Stimulated activated CD8-positive, alpha-beta memory T cell treated with anti-CD3 and anti-CD28 coated beads, Interleukin-4, amount 100 ng/mL, for 24 hours (primary cell): ENCODE measurements at places on chromosomes 16 and 17.

GRCh38 chr17:50594892-50595291, 34.4 kb downstream of the CACNA1G start:
- no peak for DNase-seq

- DNase-seq: no peak
Measured at GRCh38 chr17:28950752-28951427, 428 bp downstream of the PHF12 start.

- no peak for DNase-seq
Measured at GRCh38 chr16:1291576-1291974, 17.9 kb upstream of the UBE2I start.

DNA sequence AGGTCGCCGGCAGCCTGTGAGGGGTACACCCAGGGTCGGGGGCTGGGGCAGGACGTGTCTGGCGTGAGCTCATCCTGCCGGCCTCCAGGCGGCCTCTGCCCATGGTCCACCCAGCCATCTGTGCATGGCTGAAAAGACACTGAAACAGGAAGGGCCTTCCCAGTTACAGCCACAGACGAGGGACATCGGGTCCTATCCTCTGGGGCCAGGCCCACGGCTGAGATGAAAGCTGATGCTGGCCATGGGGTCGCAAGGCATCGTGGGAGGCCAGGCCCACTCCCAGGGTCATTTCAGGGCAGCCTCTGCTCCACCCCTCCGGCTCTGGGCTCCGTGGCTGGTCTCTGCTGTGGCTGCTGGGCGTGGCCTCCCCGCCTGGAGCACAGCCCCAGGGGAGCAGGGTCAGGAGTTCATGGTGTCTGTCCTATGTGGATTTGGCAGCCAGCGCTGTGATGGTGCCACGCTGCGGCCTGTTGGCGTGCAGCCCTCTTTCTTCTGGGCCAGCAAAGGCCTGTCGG, 16.6 kb upstream of the ATP6V0C start:
- DNase-seq: no peak

DNA sequence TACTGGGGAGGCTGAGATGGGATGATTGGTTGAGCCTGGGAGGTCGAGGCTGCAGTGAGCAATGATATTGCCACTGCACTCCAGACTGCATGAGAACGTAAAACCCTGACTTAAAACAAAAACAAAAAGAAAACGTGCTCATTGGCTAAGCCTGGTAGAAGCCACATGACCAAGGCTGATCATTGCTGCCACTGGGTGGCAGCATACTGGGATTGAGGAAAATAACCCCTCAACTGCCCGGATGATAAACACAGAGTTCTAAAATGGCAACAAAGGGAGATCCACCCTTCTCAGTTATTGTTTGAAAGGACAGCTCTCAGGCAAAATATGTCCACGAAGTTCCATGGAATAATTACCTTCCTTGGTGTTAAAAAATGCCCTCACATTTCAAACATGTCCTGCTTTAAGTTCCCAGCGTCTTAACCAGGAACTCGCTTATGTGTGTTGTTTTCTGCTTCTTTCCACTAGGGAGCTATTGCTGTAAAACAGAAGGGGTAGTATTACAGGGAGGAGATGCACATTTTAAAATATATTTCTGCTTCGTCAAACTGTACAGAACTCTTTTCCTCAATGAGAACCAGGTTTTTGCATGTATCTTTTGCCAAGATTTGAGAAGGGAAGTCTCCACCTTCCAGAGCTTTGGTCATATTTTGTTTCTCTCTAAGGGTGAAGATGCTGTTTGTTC, 675.3 kb downstream of the MAF start:
- DNase-seq: peak; percentile 19

DNA sequence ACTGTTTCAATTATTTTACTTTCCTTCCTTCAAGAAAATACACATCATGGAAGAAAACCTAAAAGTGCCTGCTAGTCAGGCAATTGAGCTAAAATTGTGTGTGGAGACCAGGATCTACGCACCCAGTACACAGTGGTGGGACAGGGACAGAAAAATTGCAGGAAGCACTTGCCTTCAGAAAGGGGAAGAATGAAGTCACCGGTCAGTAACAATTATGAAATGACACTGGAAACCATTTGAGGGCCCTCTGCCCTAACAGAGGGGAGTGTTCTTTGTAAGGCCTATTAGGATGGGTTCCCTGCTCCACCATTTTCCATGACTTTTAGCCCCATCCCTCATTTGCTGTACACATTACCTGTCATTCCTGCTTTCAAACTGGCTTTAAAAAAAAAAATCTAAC, 4.5 kb upstream of the PHAF1 start:
- no peak for DNase-seq

DNA sequence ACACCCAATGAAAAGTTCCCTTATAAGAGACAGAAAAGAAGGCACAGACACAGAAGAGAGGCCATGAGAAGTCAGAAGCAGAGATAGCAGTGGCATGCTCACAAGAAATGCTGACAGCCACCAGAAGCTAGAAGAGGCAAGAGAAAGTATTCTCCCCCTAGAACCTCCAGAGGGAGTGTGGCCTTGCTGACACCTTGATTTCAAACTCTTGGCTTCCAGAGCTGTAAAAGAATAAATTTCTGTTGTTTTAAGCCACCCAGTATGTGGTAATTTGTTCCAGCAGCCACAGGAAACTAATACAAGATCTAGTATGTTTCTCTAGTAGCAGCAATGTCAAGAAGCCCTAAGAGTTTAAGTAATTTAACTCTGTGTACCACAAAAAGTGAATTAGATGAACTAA, 87.2 kb upstream of the NOG start:
- no peak for DNase-seq

- DNase-seq: no peak
Measured at GRCh38 chr17:29650396-29650795, 27.7 kb upstream of the CORO6 start.

DNA sequence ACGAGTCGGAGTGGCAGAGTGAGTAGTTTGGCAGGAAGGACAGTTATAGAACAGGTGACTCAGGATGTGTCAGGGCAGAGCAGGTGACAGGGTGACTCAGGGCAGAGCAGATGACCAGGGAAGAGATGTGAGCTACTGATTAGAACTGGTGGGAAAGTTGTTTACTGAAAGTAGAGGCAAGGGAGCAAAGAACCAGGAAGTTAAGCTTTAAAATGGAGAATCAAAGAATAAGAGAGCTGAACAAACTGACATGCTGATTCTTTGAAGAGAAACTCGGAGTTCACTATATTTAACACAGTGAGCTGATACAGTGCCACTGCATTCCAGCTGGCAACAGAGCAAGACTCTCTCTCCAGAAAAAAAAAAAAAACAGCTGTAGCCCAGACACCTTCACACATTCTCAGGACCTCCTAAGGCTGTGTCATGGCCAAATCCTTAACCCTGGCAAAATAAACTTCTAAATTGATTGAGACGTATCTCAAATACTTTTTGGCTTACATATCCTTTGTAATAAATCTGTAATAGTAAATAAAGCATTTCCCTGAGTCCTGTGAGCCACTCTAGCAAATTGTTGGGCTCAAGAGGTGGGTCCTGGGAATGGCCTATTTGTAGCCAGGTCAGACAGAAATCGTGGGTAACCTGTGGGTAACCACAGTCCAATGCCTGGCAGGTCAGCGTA, 12.3 kb upstream of the UBE2I start:
- DNase-seq: no peak

DNA sequence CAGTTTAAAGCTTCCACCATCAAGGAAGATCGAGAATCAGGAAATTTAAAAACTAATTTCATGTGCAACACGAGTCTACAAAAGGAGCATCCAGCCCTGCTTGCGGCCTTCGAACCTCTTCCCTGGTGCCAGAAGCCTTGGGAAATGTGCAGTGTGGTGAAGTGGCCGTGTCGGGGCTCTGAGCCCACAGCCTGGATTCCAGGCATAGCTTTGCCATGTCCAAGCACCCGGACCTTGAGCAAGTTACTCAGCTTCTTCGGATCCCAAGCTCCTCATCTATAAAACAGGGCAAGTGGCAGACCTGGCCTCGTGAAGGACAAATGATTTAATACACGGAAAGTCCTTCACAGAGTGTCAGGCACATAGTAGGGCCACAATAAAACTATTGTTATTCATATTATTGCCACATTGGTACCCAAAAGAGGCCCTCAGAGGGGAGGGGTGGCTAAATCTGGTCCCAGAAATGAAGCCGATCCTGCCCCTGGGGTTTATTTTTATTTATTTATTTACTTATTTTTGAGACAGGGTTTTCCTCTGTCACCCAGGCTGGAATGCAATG, 34.8 kb downstream of the COTL1 start:
- no peak for DNase-seq

DNA sequence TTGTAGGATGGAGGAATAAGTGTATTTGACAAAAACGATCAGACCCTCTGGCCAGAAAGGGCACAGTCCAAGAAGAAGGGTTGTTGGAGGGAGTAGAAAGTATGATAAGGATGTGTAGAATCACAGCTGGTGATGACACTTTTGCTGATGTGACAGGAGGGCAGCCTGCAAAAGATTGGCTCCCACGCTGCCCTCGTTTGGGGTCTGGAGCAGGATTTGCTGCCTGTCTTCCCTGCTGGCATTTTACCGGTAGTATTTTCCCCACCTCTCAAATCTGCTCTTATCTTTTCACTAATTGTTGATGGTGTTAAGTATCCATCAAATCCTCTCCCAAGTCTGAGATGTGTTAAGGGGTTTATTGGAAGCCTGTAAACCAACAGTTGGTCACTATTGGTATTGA, 208.8 kb downstream of the CCDC182 start:
- DNase-seq: no peak

DNA sequence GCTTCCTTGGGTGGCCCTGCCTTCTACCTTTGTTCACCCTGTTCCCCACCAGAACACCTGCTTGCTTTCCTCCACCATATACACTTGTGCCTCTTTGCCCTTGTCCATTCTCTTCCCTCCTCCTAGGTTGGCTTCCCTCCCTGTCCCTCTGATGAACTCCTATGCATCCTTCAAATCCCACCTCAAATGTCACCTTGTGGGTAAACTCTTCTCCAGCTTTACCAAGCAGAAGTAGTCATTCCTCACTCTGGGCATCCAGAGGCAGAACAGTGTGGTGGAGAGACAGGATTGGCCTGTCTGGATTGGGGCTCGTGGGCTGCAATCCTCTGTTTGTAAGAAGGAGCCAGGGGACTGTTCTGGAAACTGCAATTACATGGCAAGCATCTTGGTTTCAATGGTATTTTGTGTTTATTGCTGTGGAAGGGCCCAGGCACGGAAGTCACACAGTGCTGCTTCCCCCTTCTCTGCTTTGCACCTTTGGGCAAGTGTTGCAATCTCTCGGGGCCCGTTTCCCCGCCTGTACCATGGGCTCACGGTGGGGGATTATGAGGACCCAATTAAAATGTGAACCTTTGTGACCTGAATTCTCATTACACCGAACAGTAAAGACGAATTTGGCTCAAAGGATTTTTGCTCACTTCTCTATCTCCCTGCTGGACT, 21.9 kb upstream of the NXPH3 start:
- DNase-seq: no peak

DNA sequence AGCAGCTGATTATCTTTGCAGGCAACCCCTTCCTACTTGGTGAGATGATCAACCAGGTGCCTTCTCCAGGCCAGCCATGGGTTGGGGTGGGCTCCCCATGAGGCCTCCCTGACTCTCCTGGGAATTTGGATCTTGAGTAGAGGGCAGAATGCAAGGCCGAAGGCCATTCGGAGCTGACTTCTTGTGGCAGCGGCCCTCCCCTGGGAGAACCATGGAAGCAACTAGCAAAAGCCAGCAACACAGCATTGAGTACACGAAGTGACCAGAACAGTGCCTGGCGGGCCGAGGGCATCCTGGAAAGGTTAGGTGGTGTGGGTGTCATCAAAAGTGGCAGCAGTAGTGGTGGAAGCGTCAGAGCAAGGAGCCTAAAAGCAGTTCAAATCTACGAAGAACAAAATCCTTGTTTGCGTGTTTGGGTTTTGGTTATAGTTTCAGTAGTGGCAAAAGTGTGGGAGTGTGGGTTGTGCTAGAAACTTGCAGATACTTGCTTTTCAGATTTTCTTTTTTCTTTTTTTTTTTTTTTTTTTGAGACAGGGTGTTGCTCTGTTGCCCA, 2.0 kb upstream of the ALDH3A1 start:
- no peak for DNase-seq

- DNase-seq: no peak
Measured at GRCh38 chr16:17395849-17396480, 74.8 kb downstream of the XYLT1 start.

GRCh38 chr16:89363621-89364393, 126.6 kb downstream of the ANKRD11 start:
- no peak for DNase-seq

DNA sequence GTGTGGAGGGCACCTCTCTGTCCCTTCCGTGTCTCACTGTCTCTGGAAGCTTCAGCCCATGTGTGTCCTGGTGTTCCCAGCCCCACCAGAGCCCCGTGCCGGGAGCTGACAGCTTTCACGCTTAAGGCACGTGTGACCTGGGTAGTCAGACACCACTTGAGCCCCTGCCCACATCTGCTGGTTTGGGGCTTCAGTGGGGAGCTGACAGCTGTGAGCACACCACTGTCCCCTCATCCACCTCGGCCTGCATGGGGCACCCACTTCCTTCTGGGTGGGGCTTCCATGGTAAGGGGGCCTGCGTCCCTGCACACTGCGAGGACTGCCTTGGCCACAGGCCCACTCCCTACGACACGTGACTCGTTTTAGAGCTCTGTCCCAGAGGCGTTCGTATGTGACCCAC, 2.6 kb upstream of the TEDC2 start:
- no peak for DNase-seq

GRCh38 chr17:16072031-16072430, 72.4 kb downstream of the TTC19 start:
- DNase-seq: no peak

- DNase-seq: no peak
Measured at GRCh38 chr17:65182233-65182632, 45.1 kb downstream of the RGS9 start.
